ENCODE measurements at places on chromosomes 16 and 17.

GRCh38 chr17:42178817-42179216, 2.1 kb downstream of the KCNH4 start:
- DNase-seq: no peak

- no peak for DNase-seq
These were observed 509 bp upstream of the ATAD5 start for GRCh38 chr17:30831257-30831656.

- DNase-seq: no peak
These were observed 52.6 kb downstream of the ZFHX3 start for GRCh38 chr16:72995151-72995881.

DNA sequence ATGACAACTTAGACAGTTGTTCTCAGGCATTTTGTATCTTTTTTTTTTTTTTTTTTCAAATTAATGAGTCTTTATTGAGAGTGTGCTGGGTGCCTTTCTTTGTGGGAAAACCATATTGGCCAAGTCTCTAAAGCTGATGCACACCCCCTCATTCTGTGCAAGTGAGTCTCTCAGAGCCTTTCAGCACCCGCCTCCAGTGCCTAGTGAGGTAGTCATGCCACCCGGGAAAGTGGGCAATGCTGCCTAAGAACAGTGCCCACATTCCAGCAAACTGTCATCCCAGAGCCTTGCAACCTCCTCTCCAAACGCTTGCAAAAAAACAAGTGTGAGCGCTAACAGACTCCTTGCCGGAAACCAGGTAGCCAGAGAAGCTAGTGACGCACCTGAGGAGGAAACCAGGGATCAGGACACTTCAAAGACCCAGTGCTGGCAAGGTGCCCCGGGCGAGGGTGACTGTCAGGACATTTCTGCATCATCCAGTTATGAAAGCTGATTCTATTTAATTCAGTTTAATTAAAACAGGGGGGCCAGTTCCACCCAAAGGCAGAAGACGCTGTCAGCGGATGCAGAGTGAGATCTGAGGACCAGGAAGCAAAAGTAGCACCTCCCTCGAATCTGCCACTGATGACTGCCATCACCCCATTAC, 34.9 kb downstream of the SMARCE1 start:
- DNase-seq: no peak

GRCh38 chr17:19928299-19928698, 49.3 kb downstream of the AKAP10 start:
- DNase-seq: no peak

DNA sequence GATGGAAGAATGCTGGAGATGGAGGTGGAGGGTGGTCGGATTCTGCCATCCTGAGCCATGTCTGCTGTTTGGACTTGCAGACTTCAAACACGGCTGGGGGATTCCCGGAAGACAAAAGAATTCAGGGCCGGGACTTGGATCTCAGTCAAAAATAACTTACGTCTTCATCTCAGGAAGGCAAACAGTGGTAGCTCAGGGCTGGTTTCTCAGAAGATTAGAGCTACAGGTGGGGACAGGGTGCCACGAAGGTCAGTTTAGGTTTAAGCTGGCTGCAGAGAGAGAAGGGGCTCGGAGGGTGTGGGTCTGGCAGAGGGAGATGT, 4.3 kb upstream of the RHBDL3 start:
- DNase-seq: no peak

DNA sequence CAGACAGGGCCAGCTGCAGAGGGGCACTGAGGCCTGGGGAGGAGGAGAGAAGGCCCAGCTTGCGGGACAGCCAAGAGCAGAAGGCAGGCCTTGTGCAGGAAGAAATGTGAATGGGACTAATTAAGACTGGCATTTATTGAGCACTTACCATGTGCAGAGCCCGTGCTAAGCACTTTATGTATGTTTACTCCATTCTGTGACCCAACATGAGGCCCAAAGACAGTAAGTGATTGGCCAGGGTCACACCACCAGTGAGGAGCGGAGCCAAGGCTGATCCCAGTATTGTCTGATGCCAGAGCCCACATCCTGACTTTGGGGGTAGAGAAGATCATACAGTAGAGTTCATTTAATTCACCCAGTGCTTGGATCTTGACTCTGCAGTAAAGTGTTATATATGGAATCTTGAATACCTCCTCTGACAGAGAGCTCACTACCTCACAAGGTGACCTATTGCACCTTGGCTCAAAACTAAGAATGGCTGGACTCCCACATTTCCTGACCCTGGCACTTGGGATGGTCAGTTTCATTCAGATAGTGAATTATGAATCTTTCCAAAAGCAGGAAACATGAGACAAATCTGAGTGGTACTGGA, 13.6 kb downstream of the KATNB1 start:
- no peak for DNase-seq

DNA sequence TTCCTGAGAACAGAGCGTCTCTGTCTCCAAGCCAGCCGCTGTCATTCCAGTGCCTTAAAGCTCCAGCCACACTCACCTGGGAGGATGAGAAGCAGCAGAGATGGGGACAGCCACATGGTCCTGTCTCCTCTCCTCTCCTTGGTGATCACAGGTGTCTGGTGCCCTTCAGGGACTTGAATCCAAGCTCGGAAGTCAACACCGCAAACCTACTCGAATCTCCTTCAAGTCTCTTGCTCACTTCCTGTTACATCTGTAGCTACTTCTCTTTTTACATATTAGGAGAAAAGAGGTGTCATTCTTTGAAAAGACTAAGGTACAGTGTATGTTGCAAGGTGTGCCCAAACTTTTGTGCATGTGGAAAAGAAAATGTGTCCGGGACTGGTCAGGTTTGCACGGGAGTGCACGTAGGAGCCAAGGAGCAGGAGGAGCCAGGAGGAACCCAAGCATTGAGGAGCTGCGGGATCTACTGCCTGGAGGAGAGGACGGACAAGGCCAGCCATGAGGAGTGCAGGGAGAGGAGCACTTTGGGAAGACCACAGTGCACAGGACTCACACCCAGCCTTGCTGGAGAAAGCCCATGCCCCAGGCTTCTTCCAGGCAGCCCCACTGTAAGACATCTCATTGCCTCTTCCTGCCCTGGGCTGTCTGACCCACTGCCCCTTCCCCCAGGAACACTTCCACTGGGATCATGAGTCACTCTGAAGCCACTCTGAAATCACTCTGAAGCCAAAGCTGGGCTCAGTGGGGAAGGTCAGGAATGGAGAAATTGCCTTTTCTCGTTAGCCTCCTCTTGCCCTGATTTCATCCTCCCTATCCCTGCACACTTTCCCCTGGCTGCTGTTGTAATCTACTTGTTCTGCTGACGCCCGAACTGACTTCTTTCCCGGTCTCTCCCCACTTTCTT, at the start of gene CD300LD:
CD300LD (minus strand) TSS at position 197 of the 904 bp plus-strand sequence; CDS start at position 116, 81 bp downstream.
- DNase-seq: no peak

GRCh38 chr17:64991726-64992125, 64.8 kb downstream of the GNA13 start:
- no peak for DNase-seq

GRCh38 chr16:88617268-88618031, 20.9 kb upstream of the IL17C start:
- no peak for DNase-seq

DNA sequence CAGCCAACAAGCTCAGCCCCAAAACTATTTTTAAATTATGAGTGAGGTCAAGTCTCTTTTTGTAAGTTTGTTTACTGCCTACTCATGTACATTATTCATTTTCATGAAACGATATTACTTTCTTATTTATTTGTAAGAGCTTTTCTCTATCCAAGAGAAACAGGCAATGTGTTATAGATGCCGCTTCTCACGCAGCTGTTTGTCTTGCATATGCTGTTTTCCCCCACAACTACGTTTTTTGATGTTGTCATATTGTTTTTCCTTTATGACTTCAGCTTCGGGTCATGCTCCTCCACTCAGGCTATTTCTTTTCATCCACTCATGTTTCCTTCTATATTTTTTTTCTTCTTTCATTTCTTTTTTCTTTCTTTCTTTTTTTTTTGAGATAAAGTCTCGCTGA, 20.0 kb downstream of the ITGAE start:
- DNase-seq: no peak

- no peak for DNase-seq
These were observed 24.5 kb downstream of the CDK5RAP3 start for GRCh38 chr17:47995241-47995935.

GRCh38 chr17:34626121-34626681, 46.8 kb downstream of the TMEM132E start:
- no peak for DNase-seq

- no peak for DNase-seq
These were observed 19.0 kb downstream of the MEAK7 start for GRCh38 chr16:84485255-84486010.

DNA sequence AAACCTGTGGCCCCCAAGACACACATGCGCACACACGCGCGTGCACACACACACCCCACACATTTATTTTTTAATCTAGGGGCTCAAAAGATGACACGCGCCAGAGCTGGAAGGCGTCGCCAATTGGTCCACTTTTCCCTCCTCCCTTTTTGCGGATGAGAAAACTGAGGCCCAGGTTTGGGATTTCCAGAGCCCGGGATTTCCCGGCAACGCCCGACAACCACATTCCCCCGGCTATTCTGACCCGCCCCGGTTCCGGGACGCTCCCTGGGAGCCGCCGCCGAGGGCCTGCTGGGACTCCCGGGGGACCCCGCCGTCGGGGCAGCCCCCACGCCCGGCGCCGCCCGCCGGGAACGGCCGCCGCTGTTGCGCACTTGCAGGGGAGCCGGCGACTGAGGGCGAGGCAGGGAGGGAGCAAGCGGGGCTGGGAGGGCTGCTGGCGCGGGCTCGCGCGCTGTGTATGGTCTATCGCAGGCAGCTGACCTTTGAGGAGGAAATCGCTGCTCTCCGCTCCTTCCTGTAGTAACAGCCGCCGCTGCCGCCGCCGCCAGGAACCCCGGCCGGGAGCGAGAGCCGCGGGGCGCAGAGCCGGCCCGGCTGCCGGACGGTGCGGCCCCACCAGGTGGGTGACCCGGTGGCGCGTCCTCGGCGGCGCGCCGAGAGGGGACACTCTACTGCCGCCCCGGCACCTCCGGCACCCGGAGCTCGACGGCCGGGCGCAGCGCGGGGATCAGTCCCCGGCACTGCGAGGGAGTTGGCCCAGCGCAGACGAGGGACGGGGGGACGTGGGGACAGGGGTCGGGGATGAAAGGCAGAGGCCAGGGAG, at the start of gene STAT5A:
STAT5A (plus strand) TSS at position 522 of the 826 bp plus-strand sequence. CDS start 914 bp downstream, outside the sequence.
- DNase-seq: peak; percentile 64

DNA sequence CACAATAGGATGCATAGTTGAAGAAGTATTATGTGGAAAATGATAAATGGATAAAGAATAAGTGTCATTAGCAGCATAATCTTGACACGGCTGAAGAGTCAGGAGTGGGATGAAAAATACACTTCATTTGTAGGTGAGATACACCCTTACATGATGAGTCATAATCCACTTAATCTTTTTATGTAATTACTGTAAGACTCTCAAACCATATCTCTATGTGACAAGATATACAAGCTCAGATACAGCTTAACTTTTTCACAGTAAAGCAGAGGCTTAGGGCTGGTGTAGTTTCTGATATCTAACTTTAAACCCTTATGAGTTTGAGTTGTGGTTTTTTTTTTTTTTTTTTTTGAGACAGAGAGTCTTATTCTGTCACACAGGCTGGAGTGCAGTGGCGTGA, 101.2 kb downstream of the FTO start:
- no peak for DNase-seq

GRCh38 chr16:28010671-28011070, 52.8 kb downstream of the GSG1L start:
- no peak for DNase-seq

DNA sequence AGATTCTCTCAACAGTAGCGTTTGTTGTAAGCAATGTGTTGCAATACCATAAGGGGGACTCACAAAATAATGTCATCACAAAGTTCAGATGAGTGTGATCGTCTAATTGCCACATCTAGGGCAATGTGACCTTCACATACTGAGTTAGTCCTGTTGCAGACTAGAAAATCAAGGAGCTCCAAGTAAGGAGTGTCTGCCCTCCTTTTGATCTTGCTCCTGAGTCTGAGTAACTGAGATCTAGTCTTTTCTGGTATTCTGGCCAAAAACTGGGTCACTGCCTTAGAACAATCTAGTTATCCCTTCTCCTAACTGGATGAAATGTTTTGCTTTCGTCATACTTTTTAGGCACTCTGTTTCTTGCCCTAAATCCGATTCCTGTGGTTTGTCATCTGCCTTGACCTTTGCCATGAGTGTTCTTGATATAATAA, 712.1 kb downstream of the CDH11 start:
- DNase-seq: no peak

- DNase-seq: no peak
These were observed 220.0 kb downstream of the NTN1 start for GRCh38 chr17:9241371-9241712.

DNA sequence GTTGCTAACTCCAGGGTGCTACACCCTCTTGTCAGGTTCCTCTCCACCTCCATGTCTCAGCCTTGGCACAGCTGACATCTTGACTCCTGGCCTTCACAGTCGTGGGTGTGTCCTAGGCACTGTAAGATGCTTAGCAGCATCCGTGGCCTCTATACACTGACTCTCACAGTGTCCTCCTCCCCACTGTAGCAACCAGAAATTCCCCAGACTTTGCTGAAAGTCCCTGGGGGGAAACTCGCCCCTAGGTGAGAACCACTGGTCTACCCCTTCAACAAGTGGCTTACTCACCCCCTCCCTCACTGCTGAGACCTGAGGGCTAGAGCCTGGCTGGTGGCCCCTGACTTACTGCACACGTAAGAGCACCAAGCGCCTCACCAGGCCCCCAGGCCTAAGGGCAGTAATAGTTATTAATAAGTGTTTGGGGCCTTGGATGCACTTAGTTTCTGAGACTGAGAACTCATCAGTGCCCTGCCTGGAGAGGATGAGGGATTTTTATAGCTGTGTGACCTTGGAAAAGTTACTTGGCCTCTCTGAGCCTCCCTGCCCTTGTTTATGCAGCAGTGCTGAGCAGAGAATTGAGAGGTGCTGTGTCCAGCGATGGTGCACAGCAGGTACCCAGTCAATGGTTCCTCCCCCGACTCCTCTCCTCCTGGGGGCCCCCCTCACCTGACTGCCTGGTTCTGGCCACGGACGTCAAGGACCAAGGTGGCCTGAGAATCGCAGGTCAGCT, 67.1 kb downstream of the RMI2 start:
- DNase-seq: no peak

- no peak for DNase-seq
These were observed 65.6 kb downstream of the PRKCB start for GRCh38 chr16:23901178-23902033.

GRCh38 chr16:79870016-79870886, 269.7 kb upstream of the MAF start:
- DNase-seq: no peak

- no peak for DNase-seq
These were observed 404.1 kb downstream of the WWOX start for GRCh38 chr16:78503602-78504001.

DNA sequence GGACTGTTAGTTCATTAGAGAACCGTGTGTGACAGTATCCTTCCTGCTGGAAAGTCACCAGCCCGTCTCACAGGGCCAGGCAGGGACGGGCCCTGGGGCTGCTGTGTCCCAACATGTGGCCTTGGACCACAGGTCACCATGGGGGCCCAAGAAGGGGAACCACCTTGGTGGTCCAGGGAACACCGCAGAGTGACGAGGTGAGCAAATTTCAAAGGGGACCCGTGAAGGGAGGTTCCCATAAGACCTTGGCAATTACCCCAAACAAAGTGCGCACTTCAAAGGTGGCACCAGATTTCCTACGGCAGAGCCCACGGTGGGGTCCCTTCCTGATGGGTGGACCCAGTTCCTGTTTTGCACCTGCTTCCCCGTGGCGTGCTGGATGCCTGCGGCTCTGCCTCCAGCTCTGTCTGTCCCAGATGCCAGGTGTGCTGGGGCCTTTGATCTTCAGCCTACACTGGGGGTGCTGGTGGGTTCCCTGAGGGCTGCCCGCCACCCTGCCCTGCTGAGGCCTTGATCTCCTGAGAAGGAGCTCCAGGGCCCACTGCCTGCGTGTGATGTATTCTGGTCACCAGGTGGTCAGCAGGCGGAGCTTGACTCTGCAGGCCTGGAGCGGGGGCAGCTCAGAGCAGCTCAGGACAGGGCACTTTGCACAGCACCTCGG, 27.0 kb downstream of the SLC7A5 start:
- DNase-seq: no peak

- DNase-seq: no peak
These were observed 330 bp downstream of the CASKIN2 start for GRCh38 chr17:75514919-75515495.
